Activated T-cell treated with anti-CD3 and anti-CD28 coated beads, Interleukin-2, amount 50 U/mL, for 72 hours (primary cell): ENCODE measurements at places on chromosomes 5 and 9. TPM values are rescaled to one million over a fixed set of nuclear protein-coding genes. Genes with fewer than 3 reads are reported as not detected.

Gene INSL6
- total RNA-seq: not detected

Gene TAF11L10
- not detected for total RNA-seq

DNA sequence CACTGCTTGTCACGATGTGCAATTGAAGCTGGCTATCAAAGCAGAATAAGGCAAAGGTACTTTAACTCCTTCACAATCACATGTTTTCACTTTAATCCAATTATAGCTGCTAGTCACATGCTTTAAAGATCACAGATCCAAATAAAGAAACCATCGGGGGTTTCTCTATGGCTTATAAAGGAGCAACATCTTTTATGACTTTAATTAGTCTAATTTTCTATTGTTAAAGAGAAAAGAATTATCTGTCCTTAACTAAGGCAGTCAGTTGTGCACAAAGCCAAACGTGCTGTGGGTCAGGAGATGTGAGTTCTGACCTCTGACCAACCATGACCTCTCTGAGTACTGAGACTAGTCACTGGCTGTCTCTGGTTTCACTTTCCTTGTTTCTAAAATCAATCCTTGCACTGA lies 561.1 kb downstream of the RAB3C start:
- DNase-seq: no peak

DNA sequence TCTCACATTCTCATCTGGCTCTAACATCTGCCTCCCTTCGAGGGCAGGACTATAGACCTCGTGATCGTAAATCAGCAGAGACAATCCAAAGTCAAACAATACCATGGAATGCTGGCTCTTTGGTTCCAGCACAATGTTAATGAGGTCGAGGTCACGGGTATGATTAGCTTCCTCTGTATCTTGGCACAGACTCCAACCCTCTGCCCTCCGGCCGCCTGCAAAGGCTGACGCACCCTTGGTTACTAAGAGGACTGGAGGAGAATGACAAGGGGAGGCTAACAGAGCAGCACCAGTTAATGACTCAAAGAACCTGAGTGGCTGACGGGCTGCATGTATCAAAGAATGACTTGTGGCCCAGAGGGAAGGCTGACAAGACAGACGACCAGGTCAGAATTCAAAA lies 10.1 kb downstream of the LHFPL2 start:
- DNase-seq: no peak

DNA sequence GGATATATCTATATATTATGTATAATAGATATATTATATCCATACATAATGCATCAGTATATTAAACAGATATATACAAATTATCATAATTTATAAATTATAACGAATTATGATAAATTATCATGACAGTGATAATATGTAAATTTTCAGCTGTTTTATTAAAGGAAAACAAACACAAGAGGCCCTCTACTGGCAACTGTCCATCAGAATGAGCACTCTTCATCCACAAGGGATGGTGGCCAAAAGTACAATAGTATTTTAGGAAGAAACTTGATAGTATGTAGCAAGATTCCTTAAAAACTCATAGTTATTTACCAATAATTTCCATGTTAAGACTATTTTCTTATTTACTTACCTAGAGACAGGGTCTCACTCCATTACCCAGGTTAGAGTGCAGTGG lies 113.3 kb upstream of the LPAR1 start:
- no peak for DNase-seq
